ENCODE measurements at places on chromosomes 7 and 10.

- DNase-seq = no peak
These were observed 51.0 kb upstream of the SUN1 start for GRCh38 chr7:781186-781849.

GRCh38 chr7:7895754-7896153 is 72.8 kb upstream of the GLCCI1 start:
- no peak for DNase-seq

DNA sequence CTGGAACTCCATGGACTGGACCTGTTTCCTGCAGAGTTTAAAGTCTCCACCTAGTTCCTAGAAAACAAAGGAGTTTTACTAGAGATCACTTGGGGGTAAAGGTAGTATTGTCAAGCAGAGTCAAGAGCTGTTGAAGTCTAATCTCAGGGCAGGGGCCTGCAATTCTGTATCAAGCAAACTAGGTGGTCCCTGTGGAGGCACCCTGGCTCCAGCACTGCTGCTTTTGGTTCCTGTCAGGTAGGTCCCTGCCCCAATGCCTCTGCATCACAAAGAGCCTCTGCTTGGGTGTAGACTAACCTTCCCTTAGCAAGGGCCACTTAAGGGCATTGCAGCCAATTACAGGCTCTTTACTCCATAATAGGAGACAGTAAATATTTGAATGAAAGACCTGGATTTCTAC is 22.5 kb downstream of the ZSCAN25 start:
- DNase-seq = no peak

- DNase-seq = no peak
These were observed 14.7 kb upstream of the TOMM7 start for GRCh38 chr7:22837308-22837707.

- no peak for DNase-seq
These were observed 276.3 kb downstream of the ADARB2 start for GRCh38 chr10:1461016-1461415.

- DNase-seq = no peak
These were observed 61.3 kb downstream of the GALNT17 start for GRCh38 chr7:71193099-71193810.

DNA sequence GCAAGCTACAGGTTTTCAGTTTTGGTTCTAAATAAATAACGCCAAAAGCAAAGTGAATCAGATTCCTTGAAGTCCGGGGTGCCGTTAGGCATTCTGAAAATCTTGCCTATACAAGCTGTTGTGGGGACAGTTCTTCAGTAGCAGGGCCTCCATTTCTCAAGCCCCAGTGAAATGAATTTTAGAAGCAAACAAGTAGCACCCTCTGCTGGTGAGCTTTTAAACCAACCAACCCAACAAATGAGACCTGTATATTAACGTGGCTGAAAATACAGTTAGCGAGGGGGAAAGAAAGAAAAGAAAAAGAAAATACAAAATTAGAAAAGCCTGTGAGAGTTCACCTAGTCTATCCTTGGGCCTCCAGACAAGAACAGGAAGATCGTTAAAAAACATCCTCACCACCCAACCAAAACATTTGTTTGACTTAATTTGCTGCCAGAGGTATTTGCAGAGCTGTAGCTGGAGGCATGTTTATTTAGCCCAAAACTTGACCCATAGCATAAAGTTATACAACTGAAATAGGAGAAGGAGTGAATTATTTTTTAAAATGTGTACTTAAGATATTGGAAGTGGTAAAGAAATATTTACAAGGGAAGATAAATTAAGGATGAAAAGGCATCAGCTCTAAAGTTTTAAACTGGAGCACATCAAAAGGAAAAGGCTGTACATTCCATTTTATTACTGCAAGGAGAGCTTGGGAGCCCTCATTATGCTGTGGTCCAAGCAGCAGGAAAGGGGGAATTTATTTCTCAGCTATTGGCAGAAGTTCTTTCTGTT is 98.9 kb downstream of the DYNC1I1 start:
- DNase-seq = no peak

GRCh38 chr7:30163231-30163894 is 28.6 kb downstream of the MTURN start:
- DNase-seq = peak; percentile 55

GRCh38 chr7:6232534-6232933 is 39.9 kb downstream of the CYTH3 start:
- DNase-seq = no peak

DNA sequence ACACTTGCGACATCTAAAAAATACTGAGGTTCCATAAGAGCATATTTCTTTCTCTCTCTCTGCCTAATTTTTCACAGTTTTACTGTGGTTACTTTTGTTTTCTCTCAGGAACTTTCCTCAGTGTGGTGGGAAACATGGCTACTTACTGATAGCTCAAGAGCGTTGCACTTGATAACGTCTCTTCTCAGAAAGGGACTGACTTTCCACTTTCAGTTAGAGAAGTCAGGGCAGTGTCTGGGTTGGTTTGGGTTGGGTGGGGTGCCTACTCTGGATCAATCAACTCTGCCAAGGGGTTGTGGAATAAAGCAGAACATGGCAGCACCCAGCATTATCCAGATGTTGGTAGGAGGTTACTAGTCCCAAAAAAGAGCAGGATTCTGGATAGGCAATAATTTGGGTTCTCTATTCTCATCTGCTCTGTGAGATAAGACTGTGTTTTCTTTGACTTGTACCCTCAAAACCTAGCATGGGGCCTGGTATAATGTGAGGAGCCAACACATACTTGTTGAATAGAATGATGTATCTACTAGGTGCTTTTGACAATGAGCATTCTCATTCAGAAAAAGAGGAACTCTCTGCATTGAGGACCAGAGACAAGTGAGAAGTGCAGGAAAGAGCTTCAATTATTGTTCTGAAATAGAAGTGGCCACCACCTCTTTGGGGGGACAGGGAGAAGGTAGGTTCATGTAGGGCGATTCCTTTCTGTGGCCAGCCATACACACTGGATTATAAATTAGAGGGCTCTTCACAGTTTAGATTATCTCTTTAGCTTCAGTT is 315.7 kb downstream of the REEP3 start:
- DNase-seq = no peak

GRCh38 chr7:118183428-118183785 is 557 bp upstream of the LSM8 start:
- DNase-seq = no peak

DNA sequence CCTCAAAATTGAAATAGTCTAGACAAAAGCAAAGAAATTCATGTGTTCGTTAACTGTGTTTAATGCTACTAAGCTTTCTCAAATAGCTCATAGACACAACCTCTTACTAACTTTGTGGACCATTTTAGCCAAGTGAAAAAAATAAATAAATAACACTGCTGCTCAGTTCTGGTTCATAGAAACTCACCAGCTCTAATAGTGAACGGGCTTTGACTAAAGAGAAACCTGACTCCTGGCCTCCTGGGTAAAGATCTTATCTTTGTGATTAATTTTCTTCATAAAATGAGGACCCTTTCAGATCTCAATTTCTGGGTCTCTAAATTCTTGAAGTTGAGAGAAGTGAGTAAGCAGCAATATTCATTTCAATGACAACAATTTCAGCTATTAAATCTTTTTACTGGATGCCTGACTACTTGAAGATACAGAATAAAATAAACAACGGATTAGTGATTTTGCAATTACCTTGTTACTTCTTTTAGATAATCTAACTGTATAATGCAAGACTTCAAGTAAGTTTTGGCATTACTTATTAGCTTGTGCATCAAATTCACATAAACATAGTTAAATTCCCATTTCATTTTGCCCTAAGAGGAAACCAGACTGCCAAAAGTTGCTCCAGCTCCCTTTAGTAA is 3.1 kb downstream of the CADPS2 start:
- no peak for DNase-seq

DNA sequence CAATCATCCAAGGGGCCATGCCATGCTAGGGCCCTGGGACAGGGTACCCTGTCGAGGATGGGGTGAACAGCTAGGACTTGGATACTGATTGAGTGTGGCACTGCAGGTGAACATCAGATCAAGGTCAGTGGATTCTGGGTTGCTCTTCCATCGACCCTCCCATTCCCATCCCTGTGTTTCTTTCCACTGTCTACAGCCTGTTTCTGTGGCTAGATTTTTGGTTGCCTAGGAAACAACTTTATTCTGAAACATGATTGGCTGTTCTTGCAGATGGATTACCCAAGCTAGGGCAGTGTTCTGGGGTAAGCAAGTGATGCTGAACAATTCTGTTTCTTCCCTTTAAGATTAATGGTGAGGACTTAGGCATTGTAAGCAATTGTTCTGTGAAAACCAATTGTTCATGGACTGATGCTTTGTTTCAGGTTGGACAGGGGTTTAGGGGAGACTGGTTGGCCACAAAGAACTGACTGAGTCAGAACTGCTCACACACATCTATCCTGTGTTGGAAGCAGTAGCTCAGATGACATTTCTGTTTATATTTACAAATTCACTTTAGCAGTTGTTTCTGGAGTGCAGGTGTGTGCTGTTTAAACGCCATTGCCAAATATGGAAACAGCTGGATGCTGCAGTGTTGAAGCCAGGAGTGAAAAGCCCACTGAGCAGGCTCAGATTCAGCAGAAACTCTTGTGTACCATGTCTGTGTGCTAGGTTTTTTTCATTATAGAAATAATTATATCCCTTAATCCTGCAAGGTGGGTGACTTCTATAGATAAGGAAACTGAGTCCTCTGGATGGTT is 102.3 kb upstream of the BTBD16 start:
- DNase-seq = no peak

Measured in nucleus accumbens (tissue), 56 donors.